Frontal cortex (tissue), 4 donors: ENCODE measurements at places on chromosomes 3 and 15.

DNA sequence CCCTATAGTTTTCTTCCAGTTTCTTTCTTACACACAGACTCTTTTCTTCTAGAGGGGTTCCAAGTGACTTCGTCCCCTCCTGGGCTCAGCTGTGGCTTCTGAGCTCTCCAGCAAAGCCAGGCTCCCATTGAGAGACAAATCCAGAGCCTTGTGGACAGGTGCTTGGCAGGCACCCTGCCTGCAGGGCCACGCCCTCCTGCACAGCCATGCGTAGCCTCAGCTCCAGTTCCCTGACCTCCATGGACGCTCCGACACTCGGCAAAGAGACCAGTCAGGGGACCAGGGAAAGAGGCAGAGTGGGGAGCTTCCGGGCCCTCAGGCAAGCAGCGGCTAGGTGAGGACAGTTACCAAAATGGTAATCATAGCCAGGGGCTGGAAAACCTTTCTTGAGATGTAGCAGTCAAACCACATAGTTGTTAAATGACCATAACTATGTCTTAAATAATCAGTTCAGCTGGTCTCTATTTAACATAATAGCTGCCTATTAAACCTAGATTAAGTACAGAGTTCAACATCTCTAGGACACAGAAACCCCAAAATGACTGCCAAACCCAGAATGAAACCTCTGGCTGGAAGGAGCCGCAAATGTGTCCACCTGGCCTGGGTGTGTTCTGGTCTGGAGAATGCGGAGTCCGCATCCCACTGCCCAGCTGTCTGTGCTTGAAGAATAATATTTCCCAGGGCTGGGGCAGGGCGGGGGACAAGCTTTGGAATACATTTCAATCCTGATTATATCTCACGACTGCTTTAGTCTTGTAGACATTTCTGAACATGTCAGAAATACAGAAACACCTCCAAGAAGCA, 69.3 kb upstream of the RGMA start:
- DNase-seq: no peak

GRCh38 chr3:196174652-196175051, 36.5 kb downstream of the ZDHHC19 start:
- DNase-seq: no peak

DNA sequence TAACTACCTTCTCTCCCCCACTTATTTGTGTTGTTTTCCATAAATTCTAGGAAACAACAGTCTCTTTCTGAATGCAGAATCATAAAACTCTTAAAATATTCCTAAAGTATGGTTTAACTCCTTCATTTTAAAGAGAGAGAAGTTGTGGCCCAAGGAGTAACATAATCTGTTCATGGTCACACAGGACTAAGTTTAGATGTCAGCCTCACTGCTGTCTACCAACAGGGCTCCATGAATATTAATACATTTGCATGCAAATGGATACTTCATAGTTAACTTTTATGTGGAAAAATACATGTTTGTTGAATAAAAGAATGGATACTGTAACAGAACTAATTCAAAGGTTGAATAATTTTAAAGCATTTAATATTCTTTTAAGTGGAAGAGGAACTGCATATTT, 18.5 kb upstream of the IL1RAP start:
- DNase-seq: no peak

DNA sequence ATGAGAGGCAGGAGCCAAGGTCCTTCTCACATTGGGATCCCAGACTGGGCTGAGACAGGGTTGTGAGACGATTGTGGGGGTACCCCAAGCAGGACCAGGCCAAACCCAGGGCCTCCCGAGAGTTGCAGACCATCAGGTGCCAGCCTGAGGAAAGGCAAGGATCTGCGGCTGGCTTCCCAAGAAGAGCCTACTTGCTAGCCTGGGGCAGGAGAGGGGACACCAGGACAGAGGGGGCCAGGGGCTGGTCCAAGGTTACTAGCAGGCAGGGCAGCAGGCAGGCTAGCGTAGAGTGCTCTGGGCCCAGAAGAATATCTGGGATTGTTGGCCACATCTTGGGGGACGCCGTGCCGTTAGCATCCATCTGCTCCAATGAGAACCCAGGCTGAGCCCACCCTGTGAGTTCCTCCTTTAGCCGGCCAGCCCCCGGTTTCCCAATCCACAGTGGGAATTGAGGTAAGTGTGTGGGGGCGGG, 546 bp downstream of the CISH start:
- no peak for DNase-seq

GRCh38 chr3:28682121-28682520, 333.5 kb upstream of the AZI2 start:
- DNase-seq: no peak

- no peak for DNase-seq
Observed at GRCh38 chr3:146928421-146929059, 323.4 kb upstream of the PLSCR5 start.
